NCI-H2081 (cell line): ENCODE measurements at places on chromosomes 2 and 18.

DNA sequence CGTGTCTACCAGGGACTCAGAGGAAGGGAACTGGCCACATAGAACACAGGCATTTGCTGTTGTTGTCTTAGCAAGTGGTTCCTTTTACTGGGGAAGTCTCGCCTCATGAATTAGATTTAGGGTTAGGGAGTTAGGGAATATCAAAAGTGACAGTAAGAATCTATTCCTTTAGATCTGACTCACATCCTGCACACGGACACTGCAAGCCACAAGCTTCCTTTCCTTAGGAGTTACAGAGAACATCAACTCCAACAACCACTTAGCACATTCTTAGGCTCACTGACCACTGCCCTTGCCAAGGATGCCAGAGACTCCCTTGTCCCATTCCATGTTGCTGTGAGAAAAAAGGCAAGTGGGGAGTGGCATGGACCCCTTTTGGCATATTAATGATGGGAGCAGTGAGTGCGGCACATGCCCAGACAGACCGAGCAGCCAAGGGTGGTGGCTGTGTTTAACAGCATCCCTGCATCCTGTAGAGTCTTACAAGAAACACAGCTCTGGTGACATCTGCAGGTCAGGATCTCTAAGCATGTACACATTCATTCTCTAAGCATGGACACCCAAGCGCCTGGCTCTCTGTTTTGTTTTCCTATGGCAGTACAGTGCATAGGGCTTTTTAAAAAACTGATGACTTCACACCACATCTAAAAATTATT, 745.6 kb upstream of the RAB6C start:
- DNase-seq = no peak

DNA sequence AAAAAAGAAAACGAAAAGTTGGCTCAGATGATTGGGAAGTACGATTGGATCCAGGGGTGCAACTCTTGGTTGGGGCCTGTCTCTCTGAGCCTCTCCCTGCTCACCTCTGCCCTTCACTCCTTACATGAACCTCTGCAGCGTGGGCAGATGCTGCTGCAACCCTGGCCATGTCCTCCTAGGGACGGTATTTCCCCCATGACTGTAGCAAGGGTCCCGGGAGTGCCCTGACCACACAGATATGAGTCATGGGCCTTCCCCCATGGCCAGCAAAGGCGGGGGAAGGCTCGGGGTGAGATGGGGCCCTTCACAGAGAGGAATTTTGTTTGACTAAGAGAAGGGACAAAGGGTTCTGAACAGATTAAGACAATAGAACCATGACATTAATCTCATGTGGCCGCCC, 129.0 kb downstream of the NCK2 start:
- no peak for DNase-seq

DNA sequence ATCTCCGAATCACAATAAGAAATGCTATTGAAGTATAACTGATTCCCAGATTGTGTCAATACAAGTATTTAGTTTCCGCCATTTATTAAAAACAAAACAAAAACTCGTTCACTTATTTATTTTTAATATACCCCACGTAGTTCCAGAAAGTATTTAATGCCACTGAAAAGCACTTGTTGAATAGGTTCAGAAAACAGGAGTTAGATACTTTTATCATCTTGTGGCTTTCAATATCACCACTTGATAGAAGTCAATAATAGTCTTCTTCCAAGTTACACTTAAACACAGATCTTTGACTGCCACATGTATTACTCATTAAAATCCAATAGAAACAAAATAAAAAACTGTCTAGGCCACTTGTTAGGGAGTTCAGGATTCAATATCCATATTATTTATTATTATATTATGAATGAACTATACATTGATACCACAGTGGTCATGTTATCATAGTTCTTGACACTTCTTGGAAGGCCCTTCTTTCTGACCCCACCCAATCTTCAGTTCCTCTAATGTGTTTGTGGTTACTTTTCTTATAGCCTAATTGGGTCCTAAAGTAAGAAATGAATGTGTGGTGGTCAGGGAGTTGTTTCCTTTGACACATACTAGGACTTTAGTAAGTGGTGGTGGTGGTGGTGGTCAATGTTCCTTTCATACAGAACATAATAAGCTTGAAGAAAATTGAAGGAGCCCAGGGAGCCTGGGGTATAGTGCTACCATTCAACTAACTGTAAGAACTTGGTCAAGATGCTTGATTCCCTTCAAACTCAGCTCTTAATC, 221.3 kb upstream of the ITGA4 start:
- no peak for DNase-seq

DNA sequence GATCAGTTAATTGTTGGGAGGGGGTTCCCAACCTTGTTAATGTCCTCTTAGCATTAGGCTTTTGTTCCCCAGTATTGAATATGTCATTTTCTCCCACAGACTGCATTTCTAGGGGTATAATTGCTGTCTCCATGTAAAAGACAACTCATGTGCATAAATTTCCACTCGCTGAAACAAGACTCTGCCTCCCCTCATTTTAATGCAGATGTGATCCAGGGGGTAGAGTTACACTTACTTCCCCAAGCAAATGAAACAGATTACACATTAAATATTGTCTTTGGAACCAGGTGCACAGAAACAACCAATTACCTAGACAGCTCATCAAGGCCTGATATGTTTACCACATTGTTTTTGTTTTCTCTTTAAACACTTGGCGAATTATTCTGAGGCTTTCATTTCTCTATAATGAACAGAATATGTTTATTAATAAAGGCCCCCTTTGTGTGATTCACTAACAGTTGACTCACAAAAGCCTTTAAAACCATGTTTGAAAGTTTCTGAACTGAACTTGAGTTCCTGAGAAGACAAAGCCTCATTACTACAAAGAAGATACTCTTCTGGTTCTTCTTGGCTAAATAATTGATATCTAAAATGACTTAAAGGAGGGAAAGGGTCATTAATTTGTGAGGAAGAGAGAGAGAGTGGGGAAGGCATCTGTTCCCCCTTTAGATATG, 15.0 kb upstream of the ACVR1 start:
- DNase-seq = peak; percentile 27

DNA sequence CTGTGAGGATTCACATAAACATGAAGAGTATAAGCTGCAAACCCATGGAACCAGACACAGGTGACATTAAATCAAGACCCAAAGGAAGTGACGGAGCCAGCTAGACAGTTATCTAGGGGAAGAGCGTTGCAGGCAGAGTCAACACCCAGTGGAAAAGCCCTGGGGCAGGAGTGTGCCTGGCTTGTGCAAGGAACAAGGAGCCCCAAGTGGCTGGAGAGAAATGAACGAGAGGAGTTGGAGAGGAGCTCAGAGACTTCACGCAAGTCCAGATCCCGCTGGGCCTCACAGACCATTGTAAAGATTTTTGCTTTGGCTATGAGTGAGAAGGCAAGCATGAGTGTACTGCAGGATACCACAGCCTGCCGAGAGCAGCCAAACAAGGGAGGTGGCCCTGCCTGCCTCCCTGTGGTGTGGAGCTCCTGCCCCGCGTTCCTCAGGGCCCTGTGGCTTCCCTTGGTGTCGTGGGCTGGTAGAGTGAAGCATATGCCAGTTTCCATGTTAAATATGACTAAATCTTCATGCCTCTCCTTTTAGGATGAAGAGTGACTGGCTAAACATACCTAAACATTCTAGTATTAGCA, 88.2 kb downstream of the SP3 start:
- no peak for DNase-seq

GRCh38 chr2:44680983-44681531, 260.4 kb upstream of the SIX3 start:
- peak; percentile 63 for DNase-seq

DNA sequence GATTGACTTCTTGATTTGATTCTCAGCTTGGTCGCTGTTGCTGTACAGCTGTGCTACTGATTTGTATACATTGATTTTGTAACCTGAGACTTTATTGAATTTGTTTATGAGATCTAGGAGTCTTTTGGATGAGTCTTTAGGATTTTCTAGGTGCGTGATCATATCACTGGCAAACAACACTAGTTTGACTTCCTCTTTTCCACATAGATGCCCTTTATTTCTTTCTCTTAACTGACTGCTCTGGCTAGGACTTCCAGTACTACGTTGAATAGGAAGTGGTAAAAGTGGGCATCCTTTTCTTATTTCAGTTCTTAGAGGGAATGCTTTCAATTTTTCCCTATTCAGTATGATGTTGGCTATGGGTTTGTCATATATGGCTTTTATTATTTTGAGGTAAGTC, 101.3 kb downstream of the OSBPL1A start:
- no peak for DNase-seq

DNA sequence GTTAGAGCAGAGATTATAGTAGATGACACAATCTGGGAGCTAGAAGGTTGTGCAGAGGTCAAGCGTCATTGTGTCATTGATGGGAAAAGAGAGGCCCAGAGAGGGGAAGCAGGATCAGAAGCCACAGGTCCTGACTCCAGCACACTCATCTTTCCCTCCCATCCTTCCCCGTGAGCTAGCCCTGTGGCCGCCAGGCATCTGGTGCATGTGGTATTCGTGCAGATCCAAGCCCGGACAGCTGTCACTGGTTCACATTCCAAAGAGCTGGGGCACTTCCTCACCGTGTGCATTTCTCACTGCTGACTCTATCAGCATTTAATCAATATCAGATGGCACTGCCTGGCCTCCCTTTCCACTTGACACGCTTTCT, 94.1 kb upstream of the THOC1 start:
- no peak for DNase-seq

- DNase-seq = no peak
Observed at GRCh38 chr18:79784965-79785770, 12.6 kb upstream of the KCNG2 start.

GRCh38 chr2:116810071-116810470, 1004.4 kb upstream of the DDX18 start:
- DNase-seq = peak; percentile 58

DNA sequence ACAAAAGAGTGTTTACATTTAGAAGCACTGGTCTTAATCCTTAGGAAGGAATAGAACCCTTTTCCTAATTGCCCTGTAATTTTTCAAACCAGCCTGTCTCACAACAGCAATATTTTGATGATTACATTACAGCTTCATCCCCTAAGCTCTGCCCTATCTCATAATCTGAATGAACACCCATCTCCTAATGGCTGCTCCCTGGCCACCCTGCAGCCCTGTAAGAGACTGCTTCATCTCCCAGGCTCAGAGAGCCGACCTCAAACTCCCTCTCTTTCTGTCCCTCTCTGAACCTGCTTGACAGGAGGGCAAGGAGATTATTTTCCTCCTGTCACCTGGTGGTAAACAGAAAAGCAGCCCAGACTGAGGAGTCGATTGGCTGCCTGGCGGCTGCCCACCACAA, 107.8 kb downstream of the MAIP1 start:
- DNase-seq = no peak

- no peak for DNase-seq
Observed at GRCh38 chr18:58758606-58759005, 87.3 kb downstream of the MALT1 start.

- no peak for DNase-seq
Observed at GRCh38 chr18:12842459-12843380, 41.3 kb downstream of the PTPN2 start.

DNA sequence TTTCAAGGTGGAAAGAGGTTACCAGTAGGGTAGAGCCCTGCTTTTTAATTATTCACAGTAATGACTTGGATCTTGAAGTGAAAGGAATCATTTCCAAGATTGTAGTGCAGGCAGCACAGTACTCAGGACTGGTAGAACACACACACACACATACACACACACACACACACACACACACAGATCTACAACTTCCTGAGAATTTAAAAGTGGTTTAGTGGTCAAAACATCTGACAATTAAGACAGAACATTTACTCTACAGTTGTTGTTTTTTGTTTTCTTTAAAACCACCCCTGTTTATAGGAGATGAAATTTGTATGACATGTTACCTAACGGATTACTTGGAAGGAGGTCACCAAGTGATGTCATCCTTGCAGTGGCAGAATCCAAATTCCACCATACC, 146.7 kb upstream of the VRK2 start:
- no peak for DNase-seq

DNA sequence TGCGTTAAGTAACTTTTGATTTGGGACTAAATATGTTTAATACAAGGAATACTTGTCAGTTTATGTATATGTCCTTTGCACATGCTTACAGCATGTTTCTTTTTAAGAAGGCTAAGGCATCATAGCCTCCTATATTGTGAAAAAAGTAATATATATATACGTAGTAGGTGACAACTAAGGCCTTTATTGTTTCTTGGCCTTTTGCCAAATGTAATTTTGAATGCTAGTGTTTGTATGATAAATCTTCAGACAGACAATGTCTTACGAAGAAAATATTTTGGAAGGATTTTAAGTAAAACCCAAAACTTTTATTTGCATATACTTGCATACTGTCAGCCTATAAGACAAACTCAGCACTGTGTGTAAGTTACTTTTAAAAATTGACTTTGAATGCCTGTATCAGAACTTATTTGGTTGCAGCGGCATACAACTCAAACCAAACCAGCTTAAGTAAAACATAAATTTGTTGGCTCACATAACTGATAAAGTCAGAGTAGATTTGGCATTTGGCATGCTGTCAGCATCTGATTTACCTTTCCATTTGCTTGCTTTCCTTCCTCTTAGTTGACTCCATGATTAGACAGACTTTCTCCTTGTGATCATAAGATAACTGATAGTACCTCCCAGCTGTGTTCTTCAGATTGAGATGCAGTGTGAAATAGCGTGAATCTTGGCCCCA, 24.4 kb downstream of the UBE2E3 start:
- no peak for DNase-seq

DNA sequence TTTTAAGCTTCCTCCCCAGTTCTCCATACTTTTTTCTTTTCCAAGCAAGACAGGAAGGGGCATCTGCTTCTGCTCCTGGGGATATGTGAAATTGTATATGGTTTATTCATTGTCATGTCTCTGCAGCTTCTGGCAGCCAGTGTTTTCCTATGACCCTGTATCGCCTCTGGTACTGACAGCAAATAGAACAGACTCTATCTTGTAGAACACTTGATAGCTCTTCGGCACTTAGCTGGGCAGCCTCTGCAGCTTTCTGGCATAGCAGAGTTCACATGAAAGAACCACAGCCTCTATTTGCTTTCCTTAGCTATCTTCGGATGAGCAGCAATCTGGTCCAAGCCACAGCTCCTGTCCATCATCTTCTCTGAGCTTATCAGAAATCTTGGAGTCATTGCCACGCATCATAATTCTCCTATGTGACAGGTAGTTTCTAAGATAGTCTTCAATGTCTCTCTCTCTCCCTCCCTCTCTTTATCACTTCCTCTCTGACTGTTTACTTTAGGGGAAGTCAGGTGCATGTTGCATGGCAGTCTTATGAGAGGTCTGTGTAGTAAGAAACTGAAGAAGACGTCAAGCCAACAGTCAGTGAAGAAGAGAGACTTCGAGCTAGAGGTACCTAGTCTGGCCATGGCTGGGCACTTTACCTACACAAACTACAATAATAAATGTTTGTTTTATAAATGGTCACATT, 627.7 kb upstream of the CDH2 start:
- no peak for DNase-seq

GRCh38 chr2:80019571-80020460, 284.7 kb downstream of the LRRTM1 start:
- DNase-seq = peak; percentile 90

- DNase-seq = no peak
Observed at GRCh38 chr2:135815269-135815668, 21.7 kb downstream of the LCT start.

- no peak for DNase-seq
Observed at GRCh38 chr2:210167227-210167626, 4.0 kb downstream of the KANSL1L start.

GRCh38 chr2:226674123-226674522, 125.5 kb downstream of the IRS1 start:
- DNase-seq = no peak
